H4 (cell line): ENCODE measurements at places on chromosomes 4 and X. TPM values are rescaled to one million over a fixed set of nuclear protein-coding genes. Genes with fewer than 3 reads are reported as not detected.

MSANTD1 gene
- total RNA-seq = 0.19 and 1.3 TPM in 2 replicates

YY2 gene
- 2.1 and 2.4 TPM in 2 replicates for total RNA-seq

RNF175 gene
- total RNA-seq = not detected in 2 replicates

NEXMIF gene
- not detected in 2 replicates for total RNA-seq

FGG gene
- total RNA-seq = not detected in 2 replicates

TNIP3 gene
- 0.66 and 1.5 TPM in 2 replicates for total RNA-seq

RIPPLY1 gene
- not detected in 2 replicates for total RNA-seq

IQSEC2 gene
- 9.3 and 11.9 TPM in 2 replicates for total RNA-seq

DNA sequence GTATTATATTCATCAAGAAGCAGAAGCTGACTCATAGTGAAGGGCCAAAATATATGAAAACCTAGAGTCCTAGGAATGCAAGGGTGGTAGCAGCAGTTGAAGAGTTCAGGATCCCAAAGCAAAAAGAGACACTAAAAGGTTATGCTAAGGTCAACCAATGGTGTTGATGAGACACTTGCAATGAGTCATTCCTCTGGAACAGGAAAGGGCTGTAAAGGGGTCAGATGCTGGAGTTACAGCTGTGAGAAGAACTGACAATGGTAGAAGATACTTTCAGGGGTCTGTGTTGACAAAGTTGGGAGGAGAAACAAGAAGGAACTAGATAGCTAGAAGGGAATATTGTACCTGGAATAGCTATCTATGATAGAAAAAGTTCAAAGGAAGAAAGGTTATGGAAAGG, 47.5 kb downstream of the ZGRF1 start:
- no peak for DNase-seq

- no peak for DNase-seq
Measured at GRCh38 chr4:76854858-76855257, 43.1 kb downstream of the SOWAHB start.

DNA sequence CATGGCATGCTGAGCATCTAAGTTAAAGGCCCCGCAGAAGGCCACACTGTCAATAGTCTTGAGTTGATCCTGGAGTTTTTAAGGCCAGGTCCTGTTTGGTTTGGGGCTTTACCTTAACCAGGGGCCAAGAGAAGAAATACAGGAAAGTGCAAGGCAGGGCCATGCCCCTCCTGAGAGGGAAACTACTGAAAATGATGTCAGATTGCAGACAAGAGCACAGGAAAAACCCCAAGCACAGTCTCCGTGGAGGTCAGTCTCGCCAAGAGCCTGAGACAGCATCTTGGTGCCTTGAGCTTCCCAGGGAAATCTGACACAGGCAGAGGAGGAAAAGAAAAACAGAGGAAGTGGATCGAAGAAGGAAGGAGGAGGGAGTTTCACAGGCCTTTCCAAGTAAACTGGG, 32.2 kb upstream of the GATB start:
- no peak for DNase-seq

DNA sequence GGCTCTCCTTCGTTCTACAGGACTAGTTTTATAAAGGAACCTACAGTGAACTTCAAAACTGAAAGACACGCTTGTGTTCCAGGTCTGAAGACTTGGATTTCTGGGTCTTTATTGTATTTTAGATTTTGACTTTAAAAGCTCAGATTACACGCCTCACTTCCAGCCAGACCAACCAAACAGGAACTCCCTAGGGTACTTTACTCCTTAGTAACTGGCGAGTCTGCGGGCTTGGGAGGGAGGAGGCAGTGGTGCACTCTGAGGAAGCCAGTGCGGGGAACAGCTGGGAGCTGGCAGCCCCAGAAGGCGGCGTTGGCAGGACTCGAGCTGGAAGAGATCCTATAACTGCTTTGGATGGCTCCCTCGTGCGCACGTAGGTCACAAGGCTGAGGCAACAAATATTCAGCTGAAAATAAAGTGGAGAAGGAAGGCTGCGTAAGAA, 391 bp upstream of the PHKA1 start:
- peak; percentile 57 for DNase-seq

DNA sequence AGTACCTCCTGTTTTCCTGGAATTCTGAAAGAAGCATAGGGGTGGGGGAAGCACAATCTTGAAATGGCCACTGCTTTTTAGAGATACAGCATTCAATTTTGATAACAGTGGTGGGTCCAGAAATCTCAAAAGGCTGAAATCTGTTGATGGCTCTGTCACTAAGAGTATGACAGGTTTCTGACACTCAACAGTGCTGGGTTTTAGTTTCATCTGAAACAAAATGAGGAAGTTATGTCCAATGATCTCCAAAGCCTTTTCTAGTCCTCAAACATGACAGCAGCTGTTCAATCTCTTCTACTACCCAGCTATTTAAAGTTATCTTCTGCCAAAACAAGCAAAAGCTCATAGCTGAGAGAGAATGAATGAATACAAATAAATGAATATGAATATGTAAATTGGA, 110.5 kb downstream of the IL1RAPL1 start:
- no peak for DNase-seq

- no peak for DNase-seq
Measured at GRCh38 chrX:143570782-143571181, 53.5 kb upstream of the SPANXN3 start.

DNA sequence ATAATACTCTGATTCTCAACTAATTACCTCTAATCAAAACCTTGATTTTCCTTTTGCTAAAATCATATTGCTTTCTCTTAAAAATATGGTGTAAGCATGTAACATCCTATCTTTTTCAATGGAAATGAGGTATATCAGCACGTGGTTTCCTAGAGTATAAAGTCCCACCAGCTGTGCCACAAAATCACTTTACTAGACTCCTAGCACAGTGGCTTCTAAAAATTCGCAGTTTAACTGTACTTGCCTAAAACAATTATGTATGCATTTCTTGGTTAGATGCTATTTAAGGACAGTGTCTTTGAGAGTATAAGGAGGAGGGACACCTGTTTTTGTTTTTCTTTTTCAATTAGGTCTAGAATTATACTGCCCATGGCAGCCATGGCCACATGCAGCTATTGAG, 62.8 kb downstream of the GK start:
- DNase-seq = no peak

DNA sequence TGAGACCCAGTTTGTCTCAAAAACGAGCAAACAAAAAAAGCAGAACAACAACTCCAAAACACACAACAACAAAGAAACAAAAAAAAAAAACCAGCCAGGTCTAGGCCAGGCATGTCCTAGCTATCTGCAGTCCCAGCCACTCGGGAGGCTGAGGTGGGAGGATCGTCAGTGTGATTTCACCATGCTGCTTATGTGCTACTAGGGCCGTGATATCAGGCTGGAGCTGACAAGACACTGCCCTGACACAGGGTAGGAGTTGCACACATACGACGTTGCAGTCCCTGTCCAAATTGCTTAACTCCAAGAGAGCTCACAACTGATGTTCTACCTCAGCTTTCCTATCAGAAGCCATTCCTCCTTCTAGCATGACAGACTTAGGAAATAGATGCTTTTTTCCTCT, 204.9 kb downstream of the AASDH start:
- no peak for DNase-seq

GRCh38 chrX:21811832-21812231, 27.6 kb upstream of the MBTPS2 start:
- no peak for DNase-seq

DNA sequence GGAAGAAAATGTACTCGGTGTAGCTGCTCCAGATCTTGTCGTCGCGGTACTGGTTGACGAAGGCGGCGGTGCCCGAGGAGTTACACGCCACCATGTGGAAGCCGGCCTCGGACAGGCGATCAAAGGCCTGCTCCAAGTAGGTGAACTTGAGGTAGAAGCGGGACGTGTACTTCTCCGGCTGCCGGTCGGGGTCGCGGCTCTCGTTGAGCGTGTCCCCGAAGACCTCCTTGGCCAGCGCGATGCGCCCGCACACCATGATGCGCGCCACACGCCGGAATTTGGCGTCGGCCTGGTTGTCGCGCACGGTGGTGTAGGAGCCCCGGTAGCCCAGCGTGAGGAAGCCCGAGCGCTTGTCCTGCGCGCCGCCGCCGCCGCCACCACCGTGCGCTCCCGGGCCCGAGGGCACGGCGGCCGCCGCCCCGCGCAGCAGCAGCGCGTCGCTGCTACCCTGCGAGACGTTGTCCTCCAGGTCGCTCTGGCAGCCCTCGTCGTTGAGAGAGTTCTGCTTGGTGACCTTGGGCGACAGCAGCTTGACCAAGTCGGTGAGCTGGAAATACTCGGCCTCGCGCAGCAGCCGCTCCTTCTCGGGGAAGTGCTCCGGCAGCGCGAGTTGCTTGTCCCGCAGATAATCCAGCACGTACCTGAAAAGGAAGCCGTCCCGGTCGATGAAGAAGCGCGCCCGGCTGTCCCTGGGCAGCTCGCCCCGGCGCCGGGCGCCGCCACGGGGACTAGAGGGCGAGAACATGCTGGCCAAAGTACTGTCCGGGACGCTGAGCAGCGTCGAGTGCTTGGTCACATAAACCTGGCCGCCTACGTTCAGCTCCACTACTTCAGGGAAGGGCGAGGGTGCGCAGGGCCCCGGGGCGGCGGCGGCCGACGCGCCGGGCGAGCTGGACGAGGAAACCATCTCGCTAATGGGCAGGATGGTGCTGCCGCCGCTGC, 775 bp downstream of the KCTD8 start:
- peak; percentile 14 for DNase-seq

DNA sequence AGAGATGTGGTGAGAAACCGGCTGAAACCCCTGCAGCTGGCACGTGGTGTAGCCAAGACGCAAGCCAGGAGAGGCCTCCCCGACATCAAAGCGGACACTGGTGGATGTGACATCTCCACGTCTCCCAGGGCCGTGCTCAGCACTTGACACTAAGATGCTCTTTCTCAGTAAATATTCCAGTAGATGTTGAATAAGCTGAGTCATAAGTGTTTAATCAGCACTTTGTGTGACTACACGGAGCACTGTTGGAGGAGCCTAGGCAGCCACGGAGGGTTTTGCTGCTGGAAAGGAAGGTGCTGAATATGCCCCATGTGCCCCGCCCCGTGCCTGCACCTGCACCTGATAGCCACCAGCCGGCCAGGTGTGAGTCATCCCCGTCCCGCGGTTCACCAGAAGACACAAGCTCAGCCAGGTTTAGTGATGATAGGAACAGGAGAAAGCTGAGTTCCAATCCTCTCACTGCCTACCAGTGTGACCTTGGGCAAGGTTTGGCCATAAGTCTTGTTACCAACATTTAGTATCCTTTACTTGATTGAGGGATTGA, 29.0 kb upstream of the C4orf50 start:
- no peak for DNase-seq

DNA sequence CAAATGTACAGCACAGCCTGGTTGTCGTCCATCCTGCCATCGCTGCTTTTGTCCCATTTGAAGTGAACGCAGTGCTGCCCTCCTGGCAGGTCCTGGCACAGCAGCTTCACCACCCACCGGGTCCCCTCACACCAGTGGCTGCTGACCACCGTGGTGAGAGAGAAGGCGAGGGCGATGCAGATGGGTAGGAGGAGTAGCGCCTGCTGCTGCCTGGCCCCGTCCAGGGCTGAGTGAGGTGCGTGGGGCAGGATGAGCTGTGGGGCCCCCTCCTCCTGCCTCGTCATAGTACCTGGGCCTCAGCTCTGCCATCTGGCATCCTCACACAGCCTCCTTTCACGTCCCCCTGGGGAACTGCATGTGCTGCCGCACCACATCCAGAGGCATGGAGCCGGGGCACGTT, 1.8 kb downstream of the DCAF8L2 start:
- DNase-seq = no peak

DNA sequence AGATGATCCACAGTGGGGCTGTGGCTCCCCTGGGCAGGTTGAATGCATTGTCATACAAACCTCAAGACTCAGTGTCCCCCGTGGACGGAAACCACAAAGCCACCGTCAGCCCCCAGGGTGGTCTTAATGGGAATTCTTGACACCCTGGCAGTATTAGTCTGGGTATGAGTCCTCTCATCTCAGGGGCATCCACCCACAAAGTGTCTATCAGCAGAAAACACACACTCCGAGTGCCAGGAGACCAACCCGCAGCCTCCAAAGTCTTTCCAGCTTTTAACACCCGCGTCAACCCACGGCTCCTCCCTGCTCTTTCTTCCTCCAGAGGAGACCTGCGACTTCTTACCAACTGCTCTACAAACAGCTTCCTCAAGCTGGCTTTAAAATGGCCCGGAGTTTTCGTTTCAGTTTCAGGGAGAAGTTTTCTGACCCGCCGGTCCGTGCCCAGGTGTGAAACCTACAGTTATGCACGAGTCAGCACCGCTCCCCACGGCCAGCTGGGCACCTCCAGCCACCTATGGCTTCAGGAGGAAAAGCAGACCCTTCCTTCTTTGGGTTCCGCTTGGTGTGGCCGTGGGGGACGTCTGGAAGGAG, 14.4 kb upstream of the ASMTL start:
- DNase-seq = no peak

DNA sequence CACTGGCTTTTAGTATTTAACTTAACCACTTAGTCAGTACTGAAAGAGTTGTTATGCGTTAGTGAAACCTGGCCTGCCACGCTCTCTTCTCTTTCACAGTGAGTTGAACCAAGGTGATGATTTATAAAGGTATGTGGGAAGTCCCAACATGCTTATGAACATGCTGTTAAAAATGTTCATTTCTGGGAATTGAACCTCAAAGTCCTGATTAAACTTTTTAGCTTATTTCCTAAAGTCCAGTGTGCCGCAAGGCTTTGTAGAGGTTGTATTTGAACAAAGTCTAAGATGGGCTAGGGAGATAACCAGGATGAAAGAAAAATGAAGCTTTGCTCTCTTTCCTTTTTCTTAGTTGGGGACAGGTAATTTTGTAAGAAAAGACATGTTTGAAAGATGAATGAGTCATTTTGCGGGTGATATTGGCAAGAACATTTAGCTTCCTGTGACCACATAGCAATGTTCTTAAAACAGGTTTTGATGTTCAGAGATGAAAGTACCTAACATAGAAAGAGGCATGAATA, 270.3 kb downstream of the DTHD1 start:
- DNase-seq = no peak

DNA sequence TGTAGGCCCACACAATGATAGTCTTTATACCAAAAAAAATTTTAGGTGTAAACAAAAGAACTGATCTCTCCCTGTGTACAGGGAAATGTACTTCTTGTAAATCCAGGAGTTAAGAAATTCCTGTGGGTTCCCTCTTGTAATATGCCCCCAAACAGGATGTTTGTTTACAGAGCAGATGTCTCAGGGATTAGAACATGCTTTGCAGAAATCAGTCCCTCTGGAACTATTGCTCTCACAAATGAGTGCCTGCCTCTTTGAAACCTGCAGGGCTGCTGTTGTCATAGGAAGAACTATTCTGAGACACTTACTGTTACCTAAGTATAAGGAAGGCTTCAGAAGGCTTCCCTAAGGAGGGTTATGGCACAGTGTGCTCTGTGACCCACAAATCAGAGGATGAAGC, 35.6 kb downstream of the PAK3 start:
- peak; percentile 68 for DNase-seq

GRCh38 chr4:28921886-28922285, 1798.3 kb upstream of the PCDH7 start:
- DNase-seq = no peak

DNA sequence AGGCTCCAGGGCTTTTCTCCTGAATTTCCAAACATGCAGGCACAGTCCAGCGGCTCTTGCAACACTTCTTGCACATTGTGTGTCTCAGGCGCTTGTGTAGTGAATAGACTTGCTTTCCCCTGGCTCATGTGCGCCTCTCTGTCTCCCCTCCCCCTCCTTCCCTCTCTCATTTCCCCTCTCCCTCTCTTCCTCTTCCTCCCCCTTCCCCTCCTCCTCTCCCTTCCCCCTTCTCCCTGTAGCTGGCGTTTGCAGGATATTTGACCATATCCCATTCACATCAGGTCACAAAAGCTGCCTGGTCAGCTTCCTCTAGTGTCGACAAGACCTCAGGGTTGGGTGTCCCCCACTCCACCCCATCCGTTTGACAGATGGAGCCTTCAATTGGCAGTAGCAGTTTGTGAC, 2.4 kb downstream of the CHST7 start:
- DNase-seq = no peak

GRCh38 chrX:40310016-40310415, 212.3 kb upstream of the BCOR start:
- DNase-seq = no peak

GRCh38 chrX:15405846-15406245, 21.6 kb upstream of the VEGFD start:
- DNase-seq = no peak
